ENCODE measurements at places on chromosomes 3 and 15.

- no peak for DNase-seq
Measured at GRCh38 chr15:38706956-38707355, 142.3 kb upstream of the RASGRP1 start.

DNA sequence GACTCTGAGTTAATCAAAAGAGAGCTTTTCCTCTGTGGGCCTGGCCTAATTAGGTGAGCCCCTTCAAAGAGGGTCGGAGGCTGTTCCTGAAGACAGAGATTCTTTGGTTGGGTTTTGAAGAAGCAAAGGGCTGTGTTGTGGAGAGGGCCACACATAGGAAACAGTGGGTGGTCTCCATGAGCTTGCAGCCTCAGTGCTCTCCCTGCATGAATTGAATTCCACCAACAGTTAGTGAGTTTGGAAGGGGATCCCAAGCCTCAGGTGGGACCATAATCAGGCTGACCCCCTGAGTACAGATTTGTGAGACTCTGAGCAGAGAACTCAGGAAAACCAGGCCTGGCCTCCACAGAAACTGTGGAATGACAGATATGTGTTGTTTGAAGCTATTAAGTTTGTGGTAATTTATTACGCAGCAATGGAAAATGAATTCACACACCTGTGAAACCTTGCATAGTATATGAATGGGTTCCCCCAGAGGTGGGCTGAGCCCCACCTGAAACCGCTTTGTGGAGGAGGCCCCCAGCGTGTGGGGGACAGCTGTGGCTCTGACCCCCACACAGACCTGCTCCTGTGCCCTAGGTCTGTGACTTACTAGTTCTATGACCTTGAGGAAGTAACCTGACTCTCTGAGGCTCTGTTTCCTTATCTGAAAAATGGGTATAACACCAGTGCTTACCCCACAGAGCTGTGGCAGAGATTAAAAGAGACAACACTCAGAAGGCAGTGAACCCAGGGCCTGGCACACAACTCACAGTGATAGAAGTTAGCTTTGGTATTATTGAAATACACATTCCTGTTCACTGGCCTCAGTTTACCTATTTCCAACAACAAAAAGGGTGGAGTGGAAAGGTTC lies 431.3 kb downstream of the FOXP1 start:
- no peak for DNase-seq

- no peak for DNase-seq
Measured at GRCh38 chr3:187741403-187742350, 3.6 kb downstream of the BCL6 start.

DNA sequence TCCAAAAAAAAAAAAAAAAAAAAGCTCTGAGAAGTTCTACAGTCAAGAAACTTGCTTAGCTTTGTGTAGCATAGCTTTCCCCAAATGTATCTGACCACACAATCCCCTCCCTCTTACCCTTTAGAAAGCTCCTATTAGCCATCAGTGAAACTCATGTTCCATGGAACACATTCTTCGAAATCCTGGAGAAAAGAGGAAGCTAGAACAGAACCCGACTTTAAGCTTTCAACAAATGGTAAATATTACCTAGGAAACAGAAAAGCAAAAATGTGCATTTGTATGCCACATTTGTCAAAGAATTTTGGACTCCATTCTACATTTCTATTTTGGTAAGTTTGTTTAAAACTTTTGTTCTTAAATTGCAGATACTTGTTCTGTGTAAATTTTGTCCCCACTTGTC lies 17.4 kb upstream of the CRTC3 start:
- DNase-seq = no peak

- DNase-seq = no peak
Measured at GRCh38 chr3:125367403-125368230, 7.5 kb downstream of the ZNF148 start.

GRCh38 chr15:81170511-81170910 lies 26.2 kb upstream of the IL16 start:
- no peak for DNase-seq
